ENCODE measurements at places on chromosomes 4 and X.

GRCh38 chr4:169025184-169025583 lies 15.1 kb upstream of the CBR4 start:
- no peak for DNase-seq

GRCh38 chrX:42524379-42524778 lies 253.6 kb downstream of the PPP1R2C start:
- peak; percentile 60 for DNase-seq

- no peak for DNase-seq
These were observed 148.6 kb downstream of the PARM1 start for GRCh38 chr4:75081561-75081960.

DNA sequence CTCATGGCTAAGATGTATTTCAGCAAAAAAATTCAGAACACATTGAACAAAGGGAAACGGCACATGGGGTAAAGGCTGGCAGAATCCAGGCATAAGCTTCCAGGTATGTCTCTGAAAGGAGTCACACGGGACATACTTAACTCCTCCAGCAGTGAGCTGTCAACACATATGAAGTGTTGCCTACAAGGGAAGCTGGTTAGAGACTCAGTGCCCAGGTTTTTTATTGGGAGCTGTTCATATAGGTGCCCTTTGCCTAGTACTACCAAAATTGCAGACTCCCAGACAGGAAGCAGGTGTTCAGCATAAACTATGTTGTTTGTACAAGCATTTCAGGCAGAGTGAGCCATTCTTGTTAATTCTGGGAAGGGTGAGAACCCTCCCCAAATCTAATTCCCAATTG lies 77.4 kb upstream of the PUDP start:
- no peak for DNase-seq

- no peak for DNase-seq
These were observed 101.5 kb upstream of the MAML3 start for GRCh38 chr4:140255467-140255866.

- no peak for DNase-seq
These were observed 120.7 kb downstream of the GLRA3 start for GRCh38 chr4:174708381-174708780.

DNA sequence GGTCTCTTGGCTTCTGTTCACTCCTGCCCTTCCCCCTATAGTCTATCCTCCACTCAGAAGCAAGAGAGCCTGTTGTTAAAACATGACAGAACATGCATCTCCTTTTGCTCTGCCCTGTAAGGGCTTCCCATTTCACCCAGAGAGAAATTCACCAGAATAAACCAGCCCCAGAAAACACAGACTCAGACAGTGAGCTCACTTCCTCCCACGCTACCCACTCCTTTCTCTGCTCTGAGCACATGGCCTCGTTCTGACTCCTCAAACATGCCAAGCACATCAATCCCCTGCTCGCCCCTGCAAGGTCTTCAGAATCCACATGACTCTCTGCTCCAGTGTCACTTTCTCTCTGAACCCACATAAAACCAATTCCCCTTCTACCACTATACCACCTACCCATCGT lies 50.4 kb downstream of the MID1 start:
- no peak for DNase-seq

DNA sequence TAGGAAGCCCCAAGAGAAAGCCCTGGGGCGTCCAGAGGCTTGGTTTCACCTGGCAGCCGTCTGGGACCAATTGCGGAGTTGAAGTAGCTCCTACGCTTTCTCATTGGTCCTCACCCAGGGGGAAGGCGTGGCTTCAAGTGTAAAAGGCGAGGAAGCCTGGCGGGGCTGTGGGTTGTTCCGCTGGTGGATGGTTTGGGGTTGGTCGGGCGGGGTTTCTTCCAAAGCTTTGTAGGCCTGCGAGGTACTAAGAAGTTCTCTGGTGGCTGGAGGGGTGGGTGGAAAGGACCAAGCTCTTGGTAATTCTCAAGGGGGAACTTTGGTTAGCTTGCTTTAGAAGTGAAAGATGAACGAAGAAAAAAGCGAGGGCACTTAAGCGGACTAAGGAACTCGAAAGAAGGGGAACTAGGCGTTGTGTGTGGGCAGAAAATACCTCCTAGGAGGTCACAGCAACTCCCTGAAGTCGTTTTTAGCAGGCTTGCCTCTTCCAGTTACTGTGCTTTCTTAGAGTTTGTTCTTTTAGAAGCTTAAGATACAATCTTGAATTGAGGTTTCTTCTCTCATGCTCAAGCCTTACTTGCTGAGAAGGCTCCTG lies 36.6 kb downstream of the CCNG2 start:
- no peak for DNase-seq

- peak; percentile 8 for DNase-seq
These were observed 233.3 kb upstream of the EDNRA start for GRCh38 chr4:147247579-147247978.

DNA sequence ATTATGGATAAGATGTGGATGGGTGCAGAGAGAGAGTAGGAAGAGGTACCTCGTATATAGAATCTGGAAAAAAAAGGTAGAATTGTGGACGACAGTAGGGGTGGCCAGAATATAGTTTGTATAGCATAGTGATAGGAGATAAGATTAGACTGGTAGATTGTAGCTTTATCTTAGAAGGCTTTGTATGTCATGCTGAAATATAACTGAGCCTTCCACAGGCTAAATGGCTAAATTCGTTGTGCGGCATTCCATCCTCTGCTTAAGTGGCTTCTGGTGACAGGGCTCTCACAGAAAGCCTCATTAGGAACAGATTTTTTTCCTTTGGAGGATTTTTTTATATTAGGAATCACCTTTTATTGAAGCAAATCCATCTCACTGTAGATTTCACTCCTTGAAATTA lies 142.3 kb upstream of the BMPR1B start:
- DNase-seq = no peak

All from fibroblast of skin of left quadriceps (primary cell).